ENCODE measurements at places on chromosomes 3 and 15. TPM values are rescaled to one million over a fixed set of nuclear protein-coding genes. Genes with fewer than 3 reads are reported as not detected.

Gene INSYN1
- polyA plus RNA-seq = not detected

DNA sequence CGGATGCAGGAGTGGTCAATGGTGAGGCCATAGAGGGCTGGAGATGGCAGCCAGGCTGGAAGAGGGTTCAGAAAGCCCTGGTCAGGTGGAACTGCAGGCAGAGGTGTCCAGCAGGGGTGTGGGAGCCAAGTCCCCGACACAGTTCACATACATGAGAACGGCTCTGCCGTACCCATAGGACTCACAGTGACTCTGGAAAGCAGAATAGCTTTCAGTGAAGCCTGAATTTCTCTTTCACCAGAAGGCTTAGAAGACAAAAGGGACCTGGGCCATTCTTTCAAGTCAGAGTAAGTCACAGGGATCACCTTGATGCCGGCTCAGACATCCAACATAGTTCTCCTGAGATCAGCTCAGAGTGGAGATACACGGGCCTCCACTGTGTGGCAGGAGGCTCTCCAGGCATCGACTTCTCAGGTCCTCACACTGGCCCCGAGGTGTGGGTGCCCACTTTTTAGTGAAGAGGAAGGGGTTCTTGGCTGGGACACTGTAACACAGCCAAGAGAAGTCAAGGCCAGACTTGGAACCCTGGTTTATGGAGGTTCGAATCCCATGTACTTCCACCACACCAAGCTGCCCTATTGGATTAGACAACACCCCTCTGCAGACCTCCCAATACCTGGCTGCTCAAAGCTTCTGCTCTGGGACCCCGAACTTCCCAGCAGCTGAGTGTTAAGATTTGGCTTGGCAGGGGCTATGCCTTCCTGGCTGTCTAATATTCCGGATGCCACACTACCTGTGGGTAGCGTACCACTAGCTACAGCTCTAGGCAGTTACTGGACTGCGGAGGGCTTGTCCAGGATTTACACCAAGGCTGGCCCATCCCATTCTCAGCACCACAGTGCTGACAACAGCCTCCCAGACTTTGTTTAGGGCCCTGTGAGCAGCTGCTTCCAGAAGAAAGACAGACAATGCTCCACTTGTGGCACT lies 40.4 kb upstream of the RAB6B start:
- H3K36me3 ChIP-seq = no peaks in the 10 kb centered on the region
- no peaks in the 10 kb centered on the region for H3K27me3 ChIP-seq
- DNase-seq = no peak
- H3K27ac ChIP-seq = no peak overlapping the region
- no peak overlapping the region for H3K4me3 ChIP-seq

- H3K36me3 ChIP-seq = peaks cover 55% of the 10 kb centered on the region
- H3K4me1 ChIP-seq = peaks cover 73% of the 10 kb centered on the region
- DNase-seq = no peak
- H3K4me3 ChIP-seq = no peak overlapping the region
Observed at GRCh38 chr15:60510006-60510405, 31.1 kb upstream of the ICE2 start.

- no peaks in the 10 kb centered on the region for H3K36me3 ChIP-seq
- no peak for DNase-seq
- H3K4me1 ChIP-seq = no peaks in the 10 kb centered on the region
- H3K27me3 ChIP-seq = no peaks in the 10 kb centered on the region
- no peak overlapping the region for H3K27ac ChIP-seq
Observed at GRCh38 chr3:27653803-27654558, 68.1 kb downstream of the EOMES start.

Gene SEMA3F
- polyA plus RNA-seq = not detected

DNA sequence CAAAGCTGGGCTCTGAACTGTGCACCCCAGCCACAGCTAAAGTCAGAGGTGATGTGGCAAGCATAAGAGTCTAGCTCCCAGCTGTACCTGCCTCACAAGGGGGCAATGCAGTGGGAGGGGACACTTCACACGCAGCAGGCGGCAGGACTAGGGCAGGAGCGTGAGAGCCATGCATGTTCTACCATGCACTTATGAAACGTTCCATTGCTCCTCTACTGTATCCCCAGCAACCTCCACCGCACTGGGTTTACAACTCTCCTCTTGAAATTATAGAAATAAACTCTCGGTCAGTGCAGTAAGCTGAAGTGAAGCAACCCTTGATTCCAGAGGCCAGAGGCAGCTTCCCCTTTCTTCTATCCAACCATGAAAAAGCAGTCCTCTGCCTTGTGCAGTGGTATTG lies 298.6 kb upstream of the STT3B start:
- H3K27ac ChIP-seq = peak overlapping the region; percentile 41
- peaks cover 63% of the 10 kb centered on the region for H3K4me1 ChIP-seq
- H3K4me3 ChIP-seq = peak overlapping the region; percentile 65

GRCh38 chr15:94265009-94265408 lies 33.6 kb downstream of the MCTP2 start:
- peaks cover 2% of the 10 kb centered on the region for H3K27me3 ChIP-seq
- DNase-seq = no peak
- H3K4me3 ChIP-seq = peak overlapping the region; percentile 45
- H3K36me3 ChIP-seq = peaks cover 11% of the 10 kb centered on the region
- H3K4me1 ChIP-seq = peaks cover 79% of the 10 kb centered on the region

All from immature natural killer cell (primary cell).